ENCODE measurements at places on chromosomes 2 and 18.

- no peak for DNase-seq
Measured at GRCh38 chr2:27954221-27954673, 63.7 kb downstream of the BABAM2 start.

DNA sequence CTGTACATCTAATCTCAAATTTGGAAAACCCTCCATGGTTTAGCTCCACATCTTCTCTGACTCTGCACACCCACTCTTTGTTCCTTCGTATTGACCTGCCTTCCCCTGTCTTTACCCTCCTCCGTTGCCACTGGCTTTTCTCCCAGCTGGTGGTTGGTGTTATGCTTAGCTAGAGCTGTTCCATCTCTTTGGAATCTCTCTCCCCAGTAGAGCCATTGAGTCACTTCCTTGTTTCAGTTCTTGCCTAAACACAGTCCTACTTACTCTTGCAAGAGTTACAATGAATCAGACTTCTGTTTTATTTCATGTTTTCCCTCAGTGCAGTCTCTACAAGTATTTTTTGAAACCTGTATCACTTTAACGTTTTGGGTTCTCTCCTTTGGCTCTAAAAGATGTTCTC lies 263.9 kb downstream of the LTBP1 start:
- no peak for DNase-seq

DNA sequence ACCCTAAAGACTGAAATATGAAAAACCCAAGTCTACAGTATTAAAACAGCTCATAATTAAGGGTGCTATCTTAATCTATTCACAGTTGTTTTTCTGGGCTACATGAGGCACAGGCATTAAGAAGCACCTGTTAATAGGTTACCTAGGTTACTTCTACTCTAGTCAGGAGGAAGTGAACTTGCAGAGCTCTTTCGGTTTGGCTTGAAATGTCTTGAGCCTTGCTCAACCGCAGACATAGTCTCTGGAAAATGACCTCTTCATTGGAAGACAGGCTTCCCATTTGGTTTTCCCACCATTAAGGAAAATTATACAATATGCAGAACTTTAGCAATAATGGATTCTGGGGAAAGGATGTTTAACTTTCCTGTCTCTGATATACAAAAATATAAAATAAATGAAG lies 142.3 kb upstream of the KCNJ3 start:
- no peak for DNase-seq

DNA sequence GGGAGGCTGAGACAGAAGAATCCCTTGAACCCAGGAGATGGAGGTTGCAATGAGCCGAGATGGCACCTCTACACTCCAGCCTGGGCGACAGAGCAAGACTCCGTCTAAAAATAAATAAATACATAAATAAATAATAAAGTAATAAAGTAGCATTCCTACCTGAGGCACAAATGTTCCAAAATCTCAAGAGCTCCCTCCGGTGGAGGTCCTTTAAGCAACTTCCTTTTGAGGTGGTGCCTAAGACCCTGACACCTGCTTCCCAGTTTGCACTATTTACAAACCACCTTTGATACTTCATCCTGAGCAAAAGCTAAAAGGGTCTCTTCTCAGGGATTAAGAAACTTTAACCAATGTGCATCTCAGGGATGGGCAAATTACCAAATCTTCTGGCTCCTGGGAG lies 505.1 kb downstream of the CNTNAP5 start:
- no peak for DNase-seq

DNA sequence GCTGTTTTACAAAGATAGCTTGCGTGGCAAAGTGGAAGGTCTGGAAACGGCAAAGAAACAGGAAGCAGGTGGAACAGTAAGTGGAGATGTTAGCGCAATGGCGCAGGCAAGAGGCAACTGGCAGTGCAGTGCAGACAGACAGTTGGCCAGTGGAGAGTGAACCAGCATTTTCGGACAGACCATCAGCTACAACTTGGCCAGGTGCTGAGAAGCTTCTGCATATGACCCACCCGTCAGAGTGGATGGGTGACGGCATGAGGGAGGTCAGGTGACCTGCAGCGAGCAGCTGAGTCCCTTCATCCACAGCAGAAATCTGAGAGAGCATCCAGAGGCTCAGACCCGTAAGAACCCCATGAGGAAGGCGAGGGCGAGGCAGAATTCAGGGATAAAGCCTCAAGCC lies 33.8 kb downstream of the NPC1 start:
- DNase-seq, result no peak

GRCh38 chr2:51258301-51258700 lies 226.4 kb upstream of the NRXN1 start:
- DNase-seq, result no peak

DNA sequence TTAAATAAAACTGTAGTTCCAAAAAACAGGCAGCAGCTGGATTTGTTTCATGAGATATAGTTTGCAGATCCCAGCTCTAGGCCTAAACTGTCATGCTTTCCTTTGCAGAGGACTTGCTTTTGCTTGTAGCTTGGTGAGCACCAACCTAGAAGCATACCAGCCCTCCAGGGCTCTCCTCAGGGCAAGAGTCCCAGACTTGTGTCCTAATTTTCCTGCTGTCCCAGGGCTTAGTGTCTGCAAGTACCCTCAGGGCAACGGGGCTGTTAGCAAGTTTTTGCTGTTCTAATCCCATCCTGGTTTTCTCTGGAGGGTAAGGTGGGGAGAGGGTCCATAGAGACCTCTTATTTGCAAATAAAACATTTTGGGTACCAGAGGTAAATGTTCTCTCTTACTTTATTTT lies 59.5 kb downstream of the TMEM17 start:
- DNase-seq, result no peak

- no peak for DNase-seq
Measured at GRCh38 chr2:39099310-39099869, 21.5 kb downstream of the SOS1 start.
